ENCODE measurements at places on chromosomes 6 and 20. TPM values are rescaled to one million over a fixed set of nuclear protein-coding genes. Genes with fewer than 3 reads are reported as not detected.

Gene ARMC12
- total RNA-seq = 0.39 TPM

Gene PREX1
- 10.9 TPM for total RNA-seq

Gene NOL7
- total RNA-seq = 52.9 TPM

Gene MYCT1
- 0.13 TPM for total RNA-seq

Gene TAAR8
- not detected for total RNA-seq

Gene PRPF6
- total RNA-seq = 57.6 TPM

Gene SPATA2
- 3.1 TPM for total RNA-seq

Gene DDR1
- total RNA-seq = 22.2 TPM

Gene SLC22A1
- 1.1 TPM for total RNA-seq

Gene JPH2
- total RNA-seq = 0.22 TPM

Gene RIPOR3
- total RNA-seq = 0.76 TPM

Gene CAGE1
- total RNA-seq = under 0.01 TPM

Gene TREML2
- total RNA-seq = not detected

Gene PRND
- total RNA-seq = not detected

Gene PAK5
- total RNA-seq = not detected

Gene KIF25
- not detected for total RNA-seq

Gene ENPP1
- total RNA-seq = 68.5 TPM

Gene EPB41L1
- total RNA-seq = 125 TPM

Gene CLDN20
- total RNA-seq = not detected

Gene FUT9
- not detected for total RNA-seq

Gene MYH7B
- 0.13 TPM for total RNA-seq

Gene LRRC1
- total RNA-seq = 8.1 TPM

Gene SLC22A16
- not detected for total RNA-seq

Gene KIF6
- total RNA-seq = 0.78 TPM

Gene SAMD5
- total RNA-seq = 2.8 TPM

Gene CEP57L1
- 26.9 TPM for total RNA-seq

Gene VGLL2
- not detected for total RNA-seq

Gene DNAH8
- under 0.01 TPM for total RNA-seq

Gene IL17F
- not detected for total RNA-seq

Gene THBD
- total RNA-seq = 1.6 TPM

Gene CDSN
- not detected for total RNA-seq

Gene LKAAEAR1
- total RNA-seq = not detected

Gene TMEM244
- total RNA-seq = not detected

Gene TPX2
- total RNA-seq = 52.8 TPM

Gene MCHR2
- not detected for total RNA-seq

Gene TMEM200A
- total RNA-seq = 54.5 TPM

Gene TFAP2C
- under 0.01 TPM for total RNA-seq

Gene ZBTB46
- 4.4 TPM for total RNA-seq

Gene HLA-DRA
- total RNA-seq = 0.26 TPM

Gene BFSP1
- 1.3 TPM for total RNA-seq

Gene MMP24OS
- 31.3 TPM for total RNA-seq

Gene EFCAB8
- 0.22 TPM for total RNA-seq

Gene GGTLC1
- total RNA-seq = not detected

Gene PHACTR3
- total RNA-seq = not detected

Gene FNDC1
- total RNA-seq = 30.5 TPM

Gene EEF1A2
- total RNA-seq = not detected

Gene PHACTR1
- total RNA-seq = 12.2 TPM

Gene SIM1
- not detected for total RNA-seq

Gene PDE10A
- total RNA-seq = 0.39 TPM

Gene TTPAL
- total RNA-seq = 18.8 TPM

Gene SIRPA
- total RNA-seq = 125 TPM

Gene MAD2L1BP
- 26.1 TPM for total RNA-seq

Gene NHSL1
- 7.0 TPM for total RNA-seq

Gene CST5
- total RNA-seq = not detected

Gene OR12D3
- not detected for total RNA-seq

Gene EXOC2
- total RNA-seq = 23.9 TPM
